Prostate gland (tissue), 2 donors: ENCODE measurements at places on chromosomes 6 and 20. TPM values are rescaled to one million over a fixed set of nuclear protein-coding genes. Genes with fewer than 3 reads are reported as not detected.

DNA sequence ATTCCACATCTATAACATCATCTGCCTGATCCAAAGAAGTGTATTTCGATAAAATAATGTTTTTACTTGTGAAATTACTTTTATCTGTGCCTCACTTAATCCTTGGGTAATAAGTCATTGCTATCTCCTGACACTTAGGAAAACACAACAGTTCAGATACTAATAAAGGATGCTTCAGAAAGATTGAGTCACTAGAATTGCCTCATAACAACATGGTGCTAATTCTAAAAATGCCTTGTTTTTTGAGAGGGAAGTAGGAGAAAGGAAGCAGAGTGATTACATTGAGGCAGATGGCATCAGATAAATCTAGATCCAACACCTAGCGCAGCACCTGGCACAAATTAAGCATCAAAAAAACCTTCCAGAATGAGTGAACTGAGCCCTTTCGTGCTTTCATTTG is 69.0 kb downstream of the NCOA7 start:
- DNase-seq: no peak

DNA sequence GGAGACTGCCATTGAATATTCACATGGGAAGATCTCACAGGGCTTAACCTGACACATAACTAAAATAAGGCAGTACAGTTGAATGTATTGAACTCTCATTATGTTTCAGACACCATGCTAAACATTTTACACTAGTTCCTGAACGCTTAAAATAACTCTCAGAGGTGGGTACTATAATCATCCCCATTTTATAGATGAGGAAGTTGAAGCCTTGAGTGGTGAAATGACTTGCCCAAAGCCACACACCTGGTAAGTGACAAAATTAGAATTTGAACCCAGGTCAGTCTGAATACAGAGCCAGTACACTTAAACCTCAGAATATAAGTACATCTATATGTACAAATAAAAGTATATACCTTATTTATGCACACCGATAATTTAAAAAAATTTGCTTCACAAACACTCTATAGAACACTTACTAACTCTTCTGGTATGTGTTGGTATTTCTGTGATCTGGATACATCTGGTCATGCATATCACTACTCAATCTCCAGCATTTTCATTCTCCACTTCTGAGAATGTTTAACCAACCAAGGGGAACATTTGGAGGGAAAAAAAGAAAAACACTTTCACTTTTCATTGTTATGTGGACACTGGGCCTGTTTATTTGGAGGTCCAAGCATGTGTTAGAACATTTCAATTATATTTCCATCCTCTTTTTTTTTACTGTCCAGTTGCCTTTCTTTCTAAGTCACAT is 4.6 kb upstream of the BICRAL start:
- DNase-seq: no peak

DNA sequence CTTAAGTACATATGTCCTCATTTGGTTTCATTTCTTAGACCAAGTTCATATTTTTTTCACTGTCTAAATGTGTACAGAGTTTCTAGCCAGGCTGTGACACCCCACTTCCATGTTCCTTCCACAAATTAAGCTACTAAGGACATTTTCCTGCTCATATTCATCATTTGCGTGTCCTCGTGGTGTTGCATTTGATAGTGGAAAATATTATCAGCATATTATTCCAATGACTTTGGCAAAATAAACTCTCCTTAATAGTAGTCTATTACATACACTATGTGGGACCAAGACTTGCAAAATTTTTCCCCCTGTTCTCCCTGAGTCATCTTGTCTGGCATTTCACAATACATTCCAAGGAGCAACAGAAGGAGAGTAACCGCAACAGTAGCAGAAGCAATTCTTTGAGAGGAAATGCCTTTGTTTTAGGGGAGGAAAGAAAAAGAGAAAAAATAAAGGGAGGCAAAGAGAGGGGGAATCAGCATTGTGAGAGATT is 599.2 kb downstream of the COL12A1 start:
- no peak for DNase-seq

DNA sequence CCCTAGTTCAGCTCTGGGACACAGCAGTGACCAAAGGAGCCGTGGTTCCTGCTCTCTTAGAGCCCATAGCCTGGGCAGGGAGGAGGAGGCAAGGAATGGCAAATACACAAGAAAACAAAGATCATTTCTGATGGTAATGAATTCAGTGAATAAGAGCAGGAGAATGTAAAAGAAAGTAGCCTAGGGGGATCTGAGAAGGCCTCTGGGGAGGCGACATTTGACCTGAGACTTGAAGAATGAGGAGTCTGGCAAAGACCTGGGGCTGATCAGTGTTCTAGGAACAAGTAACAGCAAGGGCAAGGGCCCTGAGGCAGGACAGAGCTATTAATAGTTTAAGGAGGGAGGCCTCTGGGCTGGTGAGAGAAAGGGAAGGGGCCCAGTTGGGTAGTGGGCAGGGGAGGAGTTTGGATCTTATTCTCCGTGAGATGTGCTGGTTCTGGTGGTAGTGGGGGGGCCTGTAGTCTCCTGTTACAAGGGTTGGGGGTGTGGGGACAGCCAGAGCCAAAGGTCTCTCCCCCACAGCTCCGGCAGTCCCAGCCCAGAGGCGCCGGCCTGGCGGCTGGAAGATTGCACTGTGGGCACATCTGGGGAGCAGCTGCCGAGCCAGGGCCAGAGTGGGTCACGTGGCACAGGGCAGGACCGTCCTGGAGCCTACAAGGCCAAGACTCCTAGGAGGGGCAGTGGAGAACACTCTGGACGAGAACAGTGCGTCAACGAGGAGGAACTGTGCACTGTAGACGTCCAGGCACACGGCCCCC is 9.3 kb upstream of the ID1 start:
- DNase-seq: no peak

GRCh38 chr6:155183095-155183494 is 80.7 kb upstream of the CLDN20 start:
- DNase-seq: no peak

DNA sequence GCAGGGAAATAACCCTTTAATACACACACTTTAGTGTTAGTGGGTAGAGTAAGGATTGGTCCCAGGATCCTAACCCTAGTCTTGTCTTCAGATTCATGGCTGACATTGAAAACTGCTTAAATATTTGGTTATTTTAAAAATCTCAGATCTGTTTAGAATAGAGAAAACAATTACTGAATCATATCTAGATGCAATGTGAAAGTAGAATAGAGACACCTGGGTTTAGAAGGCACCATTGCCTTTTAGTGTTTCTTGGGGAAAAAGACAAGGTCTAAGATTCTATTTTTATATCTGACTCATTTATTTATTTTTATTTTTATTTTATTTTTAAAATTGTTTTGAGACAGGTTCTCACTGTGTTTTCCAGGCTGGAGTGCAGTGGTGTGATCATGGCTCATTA is 6.0 kb downstream of the DDX43 start:
- DNase-seq: no peak

DNA sequence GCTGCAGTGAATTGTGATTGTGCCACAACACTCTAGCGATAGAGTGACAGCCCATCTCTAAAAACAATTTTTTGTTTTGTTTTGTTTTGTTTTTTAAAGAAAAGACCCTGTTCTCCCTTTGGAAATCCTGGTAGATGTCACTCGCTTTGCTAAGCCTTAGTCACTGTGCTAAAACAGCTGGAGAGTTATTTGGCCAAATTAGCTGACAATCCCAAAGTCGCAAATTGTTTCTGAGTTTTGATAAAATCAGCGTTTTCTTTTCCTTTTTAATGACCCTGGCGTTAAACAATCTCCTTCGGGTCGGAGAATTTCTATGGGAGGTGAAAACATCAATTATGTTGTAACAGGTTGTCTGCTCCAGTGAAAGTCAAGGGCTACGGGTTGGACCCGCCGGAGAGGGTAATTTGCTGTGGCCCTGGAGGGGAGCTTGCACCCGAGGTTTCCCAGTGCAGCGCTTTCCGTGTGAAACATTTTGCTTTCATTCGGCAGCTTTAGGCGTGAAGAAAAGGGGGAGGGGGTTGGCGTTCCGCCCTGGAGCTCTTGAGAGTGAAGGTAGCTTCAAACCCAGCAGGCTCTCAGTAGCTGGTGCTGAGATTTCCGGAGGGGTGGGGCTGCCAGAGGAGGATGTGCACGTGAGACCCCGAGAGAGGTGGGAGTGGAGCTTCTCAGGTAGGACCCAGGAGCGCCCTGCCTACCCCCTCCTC is 296.6 kb downstream of the PHACTR1 start:
- no peak for DNase-seq

- DNase-seq: peak; percentile 87
Observed at GRCh38 chr20:50320901-50321796, 130.5 kb downstream of the CEBPB start.

DNA sequence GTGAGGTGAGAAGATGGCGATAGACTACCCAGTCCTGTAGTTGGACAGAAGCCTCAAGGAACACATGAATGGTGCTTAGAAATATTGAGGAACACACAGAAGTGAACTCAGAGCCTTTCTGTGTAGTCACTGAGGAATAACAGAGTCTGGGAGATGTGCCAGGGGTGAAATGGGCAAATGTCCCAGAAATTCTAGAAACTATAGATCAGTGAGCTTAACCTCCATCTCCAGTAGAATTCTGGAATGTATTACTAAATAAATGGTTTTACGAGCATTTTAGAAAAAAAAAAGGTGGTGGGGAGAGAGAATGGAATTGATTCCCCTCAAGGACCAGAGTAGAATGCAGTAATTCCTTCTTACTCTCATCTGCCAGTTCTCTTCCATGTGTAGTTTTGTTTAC is 380.0 kb downstream of the LMBRD1 start:
- no peak for DNase-seq

- DNase-seq: no peak
Observed at GRCh38 chr6:39188571-39188970, 40.7 kb downstream of the KCNK5 start.

- no peak for DNase-seq
Observed at GRCh38 chr6:137402143-137402680, 92.0 kb downstream of the OLIG3 start.

The NCOA7 gene
- 15.5 TPM for total RNA-seq

The TRIM40 gene
- not detected for total RNA-seq

The MRAP2 gene
- 10.6 TPM for total RNA-seq

The TCEA2 gene
- 69.5 TPM for total RNA-seq

The CGA gene
- total RNA-seq: not detected
